ENCODE measurements at places on chromosomes 7 and 10. TPM values are rescaled to one million over a fixed set of nuclear protein-coding genes. Genes with fewer than 3 reads are reported as not detected.

The AASS gene
- 22.4 TPM for total RNA-seq

The TNKS2 gene
- 53.0 TPM for total RNA-seq

The SPDYE9 gene
- not detected for total RNA-seq

The ACBD7 gene
- total RNA-seq = 0.79 TPM

The KLF14 gene
- total RNA-seq = under 0.01 TPM

The MIOS gene
- 19.1 TPM for total RNA-seq

The ANKRD61 gene
- total RNA-seq = not detected

The ADGRA1 gene
- not detected for total RNA-seq

The PDE6C gene
- not detected for total RNA-seq

The EPO gene
- not detected for total RNA-seq

The VIPR2 gene
- total RNA-seq = not detected

The ZNF804B gene
- not detected for total RNA-seq

The TOMM7 gene
- 305 TPM for total RNA-seq

The ADK gene
- 25.4 TPM for total RNA-seq

The FAM25C gene
- total RNA-seq = not detected

The HECW1 gene
- total RNA-seq = 0.79 TPM

The SLC16A12 gene
- total RNA-seq = 0.16 TPM

The PCLO gene
- under 0.01 TPM for total RNA-seq

The LRRC18 gene
- not detected for total RNA-seq

The FGL2 gene
- 170 TPM for total RNA-seq

The BAMBI gene
- total RNA-seq = 0.32 TPM

The SLC35G1 gene
- total RNA-seq = 3.2 TPM

The CRHR2 gene
- total RNA-seq = not detected

The FKBP6 gene
- not detected for total RNA-seq

The HGF gene
- 59.0 TPM for total RNA-seq

The SFXN3 gene
- 77.9 TPM for total RNA-seq

The IRF5 gene
- not detected for total RNA-seq

The CDC14C gene
- total RNA-seq = 0.09 TPM

The COBL gene
- total RNA-seq = not detected

The TMEM130 gene
- 1.3 TPM for total RNA-seq

The SLC12A9 gene
- 9.4 TPM for total RNA-seq

The SPDYE6 gene
- total RNA-seq = not detected

The DEPP1 gene
- total RNA-seq = 100 TPM

The TSC22D4 gene
- 14.5 TPM for total RNA-seq

The TEX47 gene
- total RNA-seq = not detected

The CYCS gene
- total RNA-seq = 18.4 TPM

The DYNC1I1 gene
- 0.17 TPM for total RNA-seq

The NACAD gene
- total RNA-seq = 1.7 TPM

The FIS1 gene
- total RNA-seq = 310 TPM

The FAM25G gene
- total RNA-seq = not detected
